ENCODE measurements at places on chromosomes 2 and 18. TPM values are rescaled to one million over a fixed set of nuclear protein-coding genes. Genes with fewer than 3 reads are reported as not detected.

Gene QPCT
- 311 TPM for total RNA-seq

Gene TMEM200C
- total RNA-seq, result 3.8 TPM

Gene ALPG
- total RNA-seq, result not detected

Gene NEU2
- not detected for total RNA-seq

Gene DTYMK
- 70.3 TPM for total RNA-seq

Gene HOXD3
- total RNA-seq, result not detected

Gene CDH19
- total RNA-seq, result 60.2 TPM

Gene GBX2
- 1.8 TPM for total RNA-seq

Gene ELAC1
- 2.7 TPM for total RNA-seq

Gene ARHGAP15
- total RNA-seq, result not detected

Gene NT5DC4
- total RNA-seq, result not detected

Gene CNGA3
- not detected for total RNA-seq

Gene TEKT4
- not detected for total RNA-seq

Gene SPP2
- not detected for total RNA-seq

Gene CIB4
- not detected for total RNA-seq

Gene NEUROD1
- not detected for total RNA-seq

Gene GAL3ST2
- total RNA-seq, result not detected

Gene MDH1B
- total RNA-seq, result 0.64 TPM

Gene TBR1
- total RNA-seq, result 0.05 TPM

Gene FOXD4L1
- 0.25 TPM for total RNA-seq

Gene MSH6
- 56.2 TPM for total RNA-seq

Gene FHOD3
- total RNA-seq, result 23.1 TPM

Gene SCN1A
- 0.05 TPM for total RNA-seq

Gene KCNIP3
- total RNA-seq, result 4.5 TPM

Gene SP5
- total RNA-seq, result not detected

Gene IL1F10
- total RNA-seq, result not detected

Gene RAB6D
- 0.10 TPM for total RNA-seq

Gene PDIA6
- 548 TPM for total RNA-seq

Gene UPP2
- total RNA-seq, result not detected

Gene KCNK3
- 1.2 TPM for total RNA-seq

Gene ZDBF2
- total RNA-seq, result 14.7 TPM

Gene MPV17
- total RNA-seq, result 83.6 TPM

Gene KHK
- total RNA-seq, result 1.7 TPM

Gene TMEM247
- not detected for total RNA-seq

Gene ST8SIA5
- not detected for total RNA-seq

Gene CTLA4
- total RNA-seq, result not detected

Gene KIAA2012
- total RNA-seq, result not detected

Gene FANCL
- 26.2 TPM for total RNA-seq

Gene LOXL3
- total RNA-seq, result 2.9 TPM

Gene GPBAR1
- total RNA-seq, result not detected

Gene MAL
- total RNA-seq, result not detected

Gene DRC1
- not detected for total RNA-seq

Gene CYP27C1
- not detected for total RNA-seq
